ENCODE measurements at places on chromosomes 12 and 14. TPM values are rescaled to one million over a fixed set of nuclear protein-coding genes. Genes with fewer than 3 reads are reported as not detected.

CACNA2D4 gene
- 10.1 TPM for total RNA-seq

GLT8D2 gene
- total RNA-seq = 32.9 TPM

GRCh38 chr12:10354071-10354470, 35.8 kb downstream of the KLRK1 start:
- no peak for DNase-seq

MOK gene
- 27.6 TPM for total RNA-seq

SRRM4 gene
- not detected for total RNA-seq

ERBB3 gene
- total RNA-seq = 165 TPM

DNA sequence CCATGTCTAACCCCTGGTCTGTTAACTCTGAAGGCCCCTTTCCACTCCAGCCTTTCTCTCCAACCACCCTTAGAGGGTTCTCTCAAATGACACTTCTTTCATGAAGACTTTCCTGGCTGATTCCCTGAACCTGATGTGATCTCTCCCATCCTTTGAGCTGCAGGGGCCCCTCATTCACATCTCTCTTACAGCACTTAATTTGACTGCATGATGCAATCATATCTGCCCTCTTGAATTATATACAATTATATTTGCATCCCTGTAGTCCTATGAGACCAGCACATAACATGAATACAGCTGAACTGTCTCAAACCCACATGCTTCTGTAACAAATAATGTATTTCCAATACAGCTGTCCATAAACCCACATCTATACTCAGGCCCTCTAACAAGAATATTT, 56.4 kb downstream of the PPP2R5E start:
- DNase-seq = no peak

DNA sequence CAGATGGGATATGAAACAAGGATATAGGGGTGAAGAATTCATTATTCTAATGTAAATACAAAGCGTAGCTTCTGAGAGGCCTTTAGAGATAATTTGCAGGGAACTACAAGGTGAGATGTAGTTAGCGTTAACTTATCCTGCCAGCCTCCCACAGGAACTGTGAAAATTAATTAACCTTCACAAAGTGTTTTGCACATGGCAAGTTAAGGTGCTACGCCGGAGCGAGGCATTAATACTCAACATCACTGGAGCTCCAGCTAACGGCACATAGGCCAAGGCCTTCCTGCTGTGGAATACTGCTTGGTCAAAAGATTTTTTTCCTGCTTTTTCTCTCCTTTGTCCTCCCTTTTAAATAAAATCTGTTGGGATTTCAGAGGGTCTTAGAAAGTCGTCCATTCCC, 86.5 kb downstream of the CRACR2A start:
- no peak for DNase-seq

- no peak for DNase-seq
These were observed 665 bp downstream of the RHOF start for GRCh38 chr12:121792607-121793439.

GRCh38 chr12:29750131-29750927, 33.4 kb downstream of the TMTC1 start:
- no peak for DNase-seq

CCDC184 gene
- 4.3 TPM for total RNA-seq

GRCh38 chr12:107337346-107338095, 244.2 kb upstream of the CRY1 start:
- DNase-seq = no peak
